CD4-positive, alpha-beta T cell treated with Interleukin-6 at 100 ng/mL for 8 hours (primary cell): ENCODE measurements at places on chromosomes 7 and 10.

DNA sequence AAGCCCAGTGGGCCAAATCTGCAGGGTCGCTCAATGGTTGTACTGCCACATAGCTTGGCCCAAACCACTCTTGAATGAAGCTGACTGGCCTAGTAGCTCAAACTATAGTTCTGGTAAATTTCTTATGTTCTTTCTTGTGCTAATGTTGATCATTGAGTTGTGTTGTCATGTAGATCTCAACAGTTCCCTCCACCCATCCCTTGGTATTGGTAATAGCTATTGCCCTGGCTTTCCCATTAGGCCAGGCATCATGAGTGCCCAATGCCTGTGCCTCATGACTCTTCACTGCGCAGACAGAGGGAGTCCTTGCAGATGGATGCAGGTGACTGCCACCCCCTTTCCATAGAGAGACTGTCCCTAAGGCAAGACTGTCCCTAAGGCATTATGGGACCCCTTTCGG lies 988.4 kb downstream of the KCNMA1 start:
- DNase-seq: no peak

GRCh38 chr7:132560825-132561529 lies 15.3 kb downstream of the PLXNA4 start:
- DNase-seq: no peak

DNA sequence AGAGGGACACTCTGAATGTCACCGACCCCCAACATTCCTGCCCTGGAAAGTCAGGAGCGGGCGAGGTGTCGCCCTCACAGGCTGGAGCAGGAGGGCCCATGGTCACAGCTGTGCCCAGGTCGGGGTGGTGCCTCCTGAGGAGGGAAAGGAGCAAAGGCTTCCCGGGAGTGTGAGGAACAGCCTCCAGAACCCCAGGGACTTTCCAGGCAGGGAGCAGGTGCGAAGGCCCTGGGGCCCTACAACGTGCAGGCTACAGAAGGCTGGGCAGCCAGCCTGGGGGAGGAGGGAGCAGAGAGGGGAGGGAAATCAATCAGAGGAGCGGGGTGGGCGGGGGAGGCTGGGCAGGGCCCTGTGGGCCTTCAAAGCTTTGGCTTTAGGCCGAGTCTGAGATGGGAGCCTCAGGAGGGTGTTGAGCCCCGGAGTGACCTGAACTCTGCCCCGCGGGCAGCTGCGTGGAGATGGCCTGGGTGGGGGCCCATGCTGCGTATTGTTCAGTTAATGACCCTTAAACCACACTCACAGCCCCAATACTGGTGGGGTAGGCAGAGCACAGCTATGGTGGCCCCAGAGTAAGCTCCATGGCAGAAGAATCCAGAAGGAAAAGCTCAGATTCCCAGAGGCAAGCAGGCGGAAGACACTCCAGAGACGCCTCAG lies 44.2 kb upstream of the PPP2R2D start:
- no peak for DNase-seq

GRCh38 chr7:48528646-48529045 lies 357.4 kb downstream of the ABCA13 start:
- no peak for DNase-seq

GRCh38 chr7:134827436-134827835 lies 48.0 kb downstream of the CALD1 start:
- no peak for DNase-seq

- no peak for DNase-seq
Measured at GRCh38 chr10:28840971-28841370, 163.7 kb downstream of the BAMBI start.

GRCh38 chr10:100647928-100648327 lies 97.5 kb upstream of the PAX2 start:
- DNase-seq: no peak

- no peak for DNase-seq
Measured at GRCh38 chr10:90319188-90319914, 538.5 kb downstream of the HTR7 start.

GRCh38 chr7:40701836-40702551 lies 567.2 kb downstream of the SUGCT start:
- DNase-seq: no peak

DNA sequence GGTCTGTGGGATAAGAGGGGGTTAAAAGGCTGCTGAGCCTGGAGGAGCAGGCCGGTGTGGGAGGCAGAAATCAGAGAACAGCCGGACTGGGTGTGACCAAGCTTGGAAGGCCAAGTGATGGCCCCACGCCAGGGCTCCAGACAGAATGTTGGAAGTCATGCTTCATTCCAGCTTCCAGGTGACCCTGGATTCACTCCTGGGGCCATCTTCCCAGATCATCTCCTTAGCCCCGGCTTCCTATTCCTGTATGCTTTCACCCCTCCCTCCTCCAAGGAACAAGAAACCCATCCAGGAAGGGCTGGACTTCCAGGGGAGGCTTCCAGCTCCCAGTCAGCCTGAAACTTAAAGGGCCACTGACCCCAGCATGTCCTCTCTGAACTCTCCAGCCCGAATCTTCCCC lies 1.0 kb downstream of the INMT start:
- DNase-seq: no peak

DNA sequence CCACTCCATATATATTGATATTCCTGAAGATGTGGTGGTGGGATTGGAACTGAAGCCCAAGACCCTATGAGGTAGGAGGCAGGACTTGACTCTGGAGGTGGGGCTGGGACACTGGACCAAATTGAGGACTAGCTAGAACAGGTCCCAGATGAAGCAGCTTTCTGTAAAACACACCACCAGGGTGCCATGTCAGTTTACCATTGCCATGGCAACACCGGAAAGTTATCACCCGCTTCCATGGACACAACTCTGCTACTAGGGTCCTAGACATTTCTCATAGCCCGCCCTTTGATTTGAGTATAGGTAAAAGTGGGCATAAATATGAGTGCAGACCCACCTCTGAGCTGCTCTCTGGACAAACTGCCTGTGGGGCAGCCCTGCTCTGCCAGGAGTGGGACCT lies 490.5 kb upstream of the PFKP start:
- no peak for DNase-seq

GRCh38 chr7:69433081-69433480 lies 165.2 kb upstream of the AUTS2 start:
- no peak for DNase-seq

GRCh38 chr7:81162771-81163525 lies 244.1 kb upstream of the SEMA3C start:
- DNase-seq: no peak

GRCh38 chr7:155458111-155458877 lies at the start of gene EN2:
Gene EN2 (plus strand): TSS chr7:155458129. CDS start chr7:155458378, 249 bp downstream.
- no peak for DNase-seq

DNA sequence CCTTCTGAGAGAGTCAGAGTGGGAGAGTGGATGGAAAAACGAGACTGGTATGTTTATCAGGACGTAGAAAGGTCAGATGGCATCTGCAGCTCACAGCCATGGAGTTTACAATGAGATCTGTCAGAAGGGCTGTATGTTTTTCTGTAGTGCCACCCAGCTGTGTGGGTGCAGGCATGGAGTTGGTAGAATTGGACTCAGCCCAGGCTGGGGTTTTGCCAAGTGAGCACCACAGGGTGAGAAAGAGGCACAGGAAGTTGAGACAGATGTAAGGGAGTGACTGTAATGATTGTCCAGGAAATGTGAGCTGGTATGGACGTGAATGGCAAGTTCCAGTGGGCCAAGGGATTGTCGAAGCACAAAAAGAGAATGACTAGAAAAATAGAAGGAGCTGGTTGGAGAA lies 9.1 kb upstream of the ZYX start:
- peak; percentile 73 for DNase-seq

- no peak for DNase-seq
Measured at GRCh38 chr10:72638586-72639440, 12.9 kb upstream of the MICU1 start.

- no peak for DNase-seq
Measured at GRCh38 chr7:92699966-92700514, 109.8 kb upstream of the FAM133B start.

GRCh38 chr7:70681469-70682350 lies 450.2 kb upstream of the GALNT17 start:
- DNase-seq: peak; percentile 23

GRCh38 chr7:57203161-57203791 lies 71.0 kb upstream of the ZNF479 start:
- DNase-seq: no peak

DNA sequence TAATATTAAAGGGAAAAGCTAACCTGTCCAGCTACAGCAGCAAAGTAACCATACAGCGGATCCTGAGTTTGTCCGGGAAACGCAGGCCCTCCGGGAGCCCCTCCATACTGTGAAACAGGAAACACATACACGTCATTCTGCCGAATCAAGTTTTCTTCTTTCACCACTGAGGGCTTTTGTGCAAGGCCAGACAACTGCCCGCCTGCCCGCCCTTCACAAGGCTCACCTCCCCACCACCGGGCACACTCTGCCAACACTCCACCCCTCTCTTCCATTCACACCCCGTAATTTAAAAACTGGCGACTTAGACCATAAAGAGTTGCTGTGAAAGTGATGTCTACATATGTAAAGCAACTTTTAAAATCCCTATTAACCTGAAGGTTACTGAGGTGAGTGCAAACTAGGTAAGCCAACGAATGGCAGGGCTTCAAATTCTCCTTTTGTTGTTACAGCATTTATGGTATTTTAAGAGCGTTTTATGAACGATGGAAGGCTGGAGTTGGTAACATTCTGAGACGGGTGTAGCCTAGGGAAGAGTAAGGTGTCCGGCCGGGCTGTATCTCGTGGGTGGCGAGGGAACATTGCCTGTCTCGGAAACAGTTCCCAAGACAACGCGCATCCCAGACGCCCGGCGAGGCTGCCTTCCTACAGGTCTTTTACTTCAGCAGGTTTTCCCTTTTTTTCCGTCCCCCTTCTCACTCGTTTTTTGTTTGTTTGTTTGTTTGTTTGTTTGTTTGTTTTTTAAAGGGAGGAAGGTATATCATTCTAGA lies 817 bp downstream of the SRI start:
- peak; percentile 20 for DNase-seq

GRCh38 chr10:74640134-74640921 lies 186.1 kb upstream of the KAT6B start:
- no peak for DNase-seq

GRCh38 chr7:11817111-11817740 lies 14.8 kb downstream of the THSD7A start:
- DNase-seq: no peak

- DNase-seq: no peak
Measured at GRCh38 chr10:19620811-19621210, 195.4 kb upstream of the PLXDC2 start.

- no peak for DNase-seq
Measured at GRCh38 chr10:89242840-89243568, 8.6 kb downstream of the LIPA start.

DNA sequence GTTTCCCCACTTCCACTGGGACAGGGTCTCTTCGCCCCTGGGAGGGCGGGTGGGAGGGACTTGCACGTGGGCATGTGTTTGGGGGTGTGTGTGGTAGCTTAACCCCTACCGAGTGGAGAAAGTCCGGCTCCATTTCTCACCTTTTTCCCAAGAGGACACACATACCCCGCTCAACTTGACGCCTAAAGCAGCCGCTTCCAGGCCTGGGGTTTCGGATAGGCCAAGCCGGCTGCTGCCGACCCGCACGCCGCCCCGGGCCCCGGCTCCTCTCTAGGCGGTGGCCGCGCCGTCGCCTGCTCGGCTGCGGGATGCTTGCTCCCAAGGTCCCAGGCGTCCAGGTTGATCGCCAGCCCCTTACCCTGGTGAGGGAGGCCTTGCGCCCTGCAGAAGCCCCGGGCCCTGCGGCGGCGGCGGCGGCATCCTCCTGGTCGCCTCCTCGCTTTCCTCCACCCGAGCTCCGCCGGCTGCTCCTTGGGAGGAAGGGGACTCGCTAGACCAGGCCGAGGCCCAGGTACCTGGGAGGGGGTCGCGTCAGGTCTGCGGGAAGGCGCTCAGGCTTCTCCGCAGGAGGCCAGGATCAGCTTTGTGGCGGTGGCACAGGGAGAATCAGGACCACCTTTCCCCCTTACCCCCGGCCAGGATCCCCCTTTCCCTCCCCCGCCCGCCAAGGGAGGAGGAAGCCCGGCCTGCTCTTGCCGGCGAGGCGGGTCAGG lies 3.2 kb upstream of the GATA3 start:
- no peak for DNase-seq

- no peak for DNase-seq
Measured at GRCh38 chr7:81462672-81463071, 307.2 kb downstream of the HGF start.

GRCh38 chr10:23966504-23967051 lies 242.4 kb upstream of the KIAA1217 start:
- DNase-seq: no peak

DNA sequence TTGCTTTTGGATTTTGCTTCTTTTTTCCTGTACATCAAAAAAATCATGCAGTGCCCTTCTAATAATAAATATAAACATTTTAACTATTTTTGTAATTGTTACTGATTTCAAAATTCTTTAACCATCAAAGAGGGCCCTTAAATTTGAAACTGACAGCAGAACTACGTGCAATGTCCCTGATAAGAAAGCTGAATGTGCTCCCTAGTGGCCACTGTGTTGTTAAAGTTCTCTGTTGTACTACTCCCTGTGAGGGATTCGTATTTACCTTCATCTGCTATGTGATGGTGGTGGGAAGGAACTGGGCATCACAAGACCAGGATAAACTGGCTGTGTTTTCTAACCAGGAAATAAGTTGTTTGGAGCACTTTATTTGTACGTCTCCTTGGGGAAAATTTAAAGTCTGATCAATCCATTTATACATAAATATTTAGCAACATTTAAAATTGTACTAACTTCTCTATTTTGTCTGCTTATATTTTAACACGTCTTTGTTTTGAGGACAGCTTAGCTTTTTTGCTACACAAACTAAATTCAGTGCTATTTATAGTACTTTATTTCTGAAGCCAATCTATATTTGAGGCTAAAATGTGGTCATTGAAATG lies 322.4 kb downstream of the HGF start:
- no peak for DNase-seq

GRCh38 chr10:110216942-110217661 lies 9.7 kb downstream of the MXI1 start:
- no peak for DNase-seq

- no peak for DNase-seq
Measured at GRCh38 chr10:127878475-127879055, 14.2 kb downstream of the CLRN3 start.

GRCh38 chr10:110457851-110458250 lies 39.9 kb upstream of the DUSP5 start:
- no peak for DNase-seq

DNA sequence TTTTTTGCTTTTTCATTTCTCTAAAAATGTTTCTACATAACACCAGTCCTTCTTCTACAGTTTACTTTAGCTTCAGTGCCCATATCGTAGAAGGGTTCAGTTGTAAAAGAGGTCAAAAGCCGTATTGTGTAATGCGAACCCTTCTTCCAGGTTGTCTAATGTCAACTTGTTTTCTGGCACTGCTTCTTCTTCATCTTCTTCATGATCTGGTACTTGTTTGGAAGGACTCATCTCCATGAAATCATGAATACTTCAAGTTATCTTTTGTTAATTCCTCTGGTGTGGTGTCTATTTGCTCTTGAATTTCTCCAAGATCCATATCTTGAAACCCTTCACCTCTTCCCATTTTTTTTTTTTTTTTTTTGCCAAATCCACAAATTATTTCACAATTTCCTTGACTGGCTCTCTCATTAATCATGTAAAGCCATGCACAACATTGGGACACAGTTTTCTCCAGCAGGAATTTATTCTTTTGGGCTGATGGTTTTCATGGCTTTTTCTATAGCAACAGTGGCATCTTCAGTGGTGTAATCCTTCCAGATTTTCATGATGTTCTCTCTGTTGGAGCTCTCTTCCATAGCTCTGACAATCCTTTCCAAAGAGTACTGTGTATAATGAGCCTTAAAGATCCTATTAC lies 85.1 kb downstream of the CPED1 start:
- no peak for DNase-seq
